Adrenal gland (tissue), 19 donors: ENCODE measurements at places on chromosomes 13 and 19. TPM values are rescaled to one million over a fixed set of nuclear protein-coding genes. Genes with fewer than 3 reads are reported as not detected.

- peak; percentile 70 for DNase-seq
Measured at GRCh38 chr19:4971424-4971793, 2.5 kb downstream of the KDM4B start.

- peak; percentile 63 for DNase-seq
Measured at GRCh38 chr19:18392417-18392816, 5.0 kb downstream of the LRRC25 start.

The CSNK1G2 gene
- total RNA-seq, result 61.4 TPM

DNA sequence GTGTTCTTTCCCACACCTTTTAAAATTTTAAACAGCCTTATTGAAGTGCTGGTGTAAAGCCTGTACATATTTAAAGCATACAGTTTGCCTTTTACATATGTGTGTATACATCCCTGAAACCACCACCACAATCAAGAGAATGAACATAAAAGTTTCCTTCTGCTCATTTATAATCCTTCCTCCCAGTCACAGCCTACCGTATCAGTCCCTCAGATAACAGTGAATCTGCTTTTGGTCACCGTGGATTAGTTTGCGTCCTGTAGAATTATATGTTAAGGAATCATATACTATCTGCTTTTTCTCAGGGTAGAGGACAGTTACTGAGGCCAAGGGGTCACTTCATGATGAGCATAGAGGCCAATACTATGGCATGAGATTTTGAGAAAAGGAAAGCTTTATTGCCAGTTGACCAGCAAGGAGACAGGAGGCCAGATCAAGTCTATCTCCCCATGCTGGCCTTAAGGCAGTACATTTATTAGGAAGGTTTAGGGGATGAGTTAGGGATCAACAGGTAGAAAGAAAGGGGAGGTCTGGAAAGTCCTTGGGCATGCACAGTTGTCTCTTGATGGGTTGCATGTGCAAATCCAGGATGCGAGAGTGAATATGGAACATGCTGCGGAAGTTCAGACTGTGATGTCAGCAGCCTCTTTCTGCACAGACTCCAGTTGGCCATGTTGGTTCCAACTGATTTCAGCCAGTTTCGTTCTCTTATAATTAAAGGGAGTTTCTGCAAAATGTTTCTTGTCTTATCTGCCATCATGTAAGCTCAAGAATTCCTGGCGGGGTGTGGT lies 36.3 kb upstream of the LSM14A start:
- DNase-seq, result no peak

The DAND5 gene
- total RNA-seq, result 0.35 TPM

- no peak for DNase-seq
Measured at GRCh38 chr13:109979228-109979627, 192.8 kb upstream of the IRS2 start.

The PSG1 gene
- total RNA-seq, result not detected

The RUBCNL gene
- 4.4 TPM for total RNA-seq

- no peak for DNase-seq
Measured at GRCh38 chr19:38144667-38145066, 79.4 kb downstream of the DPF1 start.

DNA sequence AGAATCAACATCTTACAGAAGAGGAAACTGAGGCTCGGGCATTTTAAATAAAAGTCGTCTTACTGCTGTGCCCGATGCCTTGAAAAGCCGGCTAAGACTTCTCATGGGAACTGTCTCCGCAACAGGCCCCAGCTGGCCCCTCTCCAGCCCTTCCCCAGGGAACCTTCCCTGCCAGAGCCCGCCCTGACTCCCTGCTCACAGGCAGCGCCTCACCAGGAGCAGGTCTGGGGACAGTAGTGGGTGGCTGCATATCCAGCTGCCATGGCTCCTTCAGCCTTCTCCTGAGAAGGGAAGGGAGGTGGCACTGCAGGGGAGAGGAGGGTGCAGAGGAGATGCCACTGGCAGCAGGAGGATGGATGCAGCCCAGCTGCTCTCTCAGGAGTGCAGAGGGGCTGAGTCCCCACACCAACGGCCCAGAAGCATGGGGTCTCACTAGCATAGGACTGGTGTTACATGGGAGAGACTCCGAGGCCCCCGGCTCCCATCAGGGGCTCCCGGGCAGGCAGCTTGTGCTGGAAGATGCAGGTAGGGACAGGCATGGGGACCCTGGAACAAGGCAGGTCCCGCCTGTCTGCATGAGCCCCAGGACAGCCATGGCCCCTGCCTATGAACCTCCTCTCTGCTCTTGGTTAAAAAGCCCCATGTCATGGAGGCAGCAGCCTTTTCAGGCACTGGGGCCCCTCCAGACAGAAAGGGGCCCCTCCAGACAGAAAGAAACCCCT lies 216.4 kb upstream of the SGCG start:
- no peak for DNase-seq

DNA sequence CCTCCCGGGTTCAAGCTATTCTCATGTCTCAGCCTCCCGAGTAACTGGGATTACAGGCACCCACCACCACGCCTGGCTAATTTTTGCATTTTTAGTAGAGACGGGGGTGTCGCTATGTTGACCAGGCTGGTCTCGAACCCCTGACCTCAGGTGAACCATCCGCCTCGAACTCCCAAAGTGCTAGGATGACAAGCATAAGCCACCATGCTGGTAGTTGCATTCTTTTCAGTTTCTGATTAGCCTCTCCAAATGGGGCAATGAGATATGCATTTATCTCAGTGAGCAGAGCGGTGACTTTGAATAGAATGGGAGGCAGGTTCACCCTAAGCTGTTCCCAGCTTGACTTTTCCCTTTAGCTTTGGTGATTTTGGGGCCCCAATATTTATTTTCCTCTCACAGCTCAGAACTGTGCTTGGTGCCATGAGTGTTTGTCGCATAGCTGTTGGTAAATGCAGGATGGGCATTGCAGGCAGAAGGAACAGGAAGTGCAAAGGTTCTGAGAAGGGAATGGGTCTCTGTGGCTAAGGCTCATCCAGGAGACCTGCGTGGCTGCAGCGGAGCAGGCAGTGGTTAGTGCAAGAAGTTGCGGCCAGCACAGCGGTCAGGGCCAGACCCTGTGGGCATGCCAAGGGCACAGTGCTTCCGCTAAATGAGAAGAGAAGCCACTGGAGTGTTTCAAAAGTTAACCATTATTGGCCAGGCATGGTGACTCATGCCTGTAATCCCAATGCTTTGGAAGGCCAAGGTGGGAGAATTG lies 20.7 kb downstream of the LYPD3 start:
- no peak for DNase-seq

DNA sequence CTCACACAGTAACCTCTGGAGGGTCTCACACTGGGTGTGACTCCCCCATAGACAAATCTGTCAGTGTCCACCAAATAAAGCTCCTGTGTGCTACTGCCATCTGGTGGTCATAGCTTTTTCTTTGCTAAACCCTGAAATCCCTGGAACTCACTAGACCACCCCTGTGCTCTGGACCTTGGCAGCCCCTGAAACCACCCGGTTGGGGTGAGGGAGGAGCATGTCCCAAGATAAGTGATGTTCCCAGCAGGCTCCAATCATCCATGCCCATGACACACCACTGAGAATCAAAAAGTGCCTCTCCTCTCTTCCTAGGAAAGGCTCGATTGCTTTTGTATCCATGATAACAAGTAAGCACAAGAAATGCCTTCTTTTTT lies 6.5 kb upstream of the HSD17B14 start:
- DNase-seq, result peak; percentile 64

The VSTM1 gene
- not detected for total RNA-seq

DNA sequence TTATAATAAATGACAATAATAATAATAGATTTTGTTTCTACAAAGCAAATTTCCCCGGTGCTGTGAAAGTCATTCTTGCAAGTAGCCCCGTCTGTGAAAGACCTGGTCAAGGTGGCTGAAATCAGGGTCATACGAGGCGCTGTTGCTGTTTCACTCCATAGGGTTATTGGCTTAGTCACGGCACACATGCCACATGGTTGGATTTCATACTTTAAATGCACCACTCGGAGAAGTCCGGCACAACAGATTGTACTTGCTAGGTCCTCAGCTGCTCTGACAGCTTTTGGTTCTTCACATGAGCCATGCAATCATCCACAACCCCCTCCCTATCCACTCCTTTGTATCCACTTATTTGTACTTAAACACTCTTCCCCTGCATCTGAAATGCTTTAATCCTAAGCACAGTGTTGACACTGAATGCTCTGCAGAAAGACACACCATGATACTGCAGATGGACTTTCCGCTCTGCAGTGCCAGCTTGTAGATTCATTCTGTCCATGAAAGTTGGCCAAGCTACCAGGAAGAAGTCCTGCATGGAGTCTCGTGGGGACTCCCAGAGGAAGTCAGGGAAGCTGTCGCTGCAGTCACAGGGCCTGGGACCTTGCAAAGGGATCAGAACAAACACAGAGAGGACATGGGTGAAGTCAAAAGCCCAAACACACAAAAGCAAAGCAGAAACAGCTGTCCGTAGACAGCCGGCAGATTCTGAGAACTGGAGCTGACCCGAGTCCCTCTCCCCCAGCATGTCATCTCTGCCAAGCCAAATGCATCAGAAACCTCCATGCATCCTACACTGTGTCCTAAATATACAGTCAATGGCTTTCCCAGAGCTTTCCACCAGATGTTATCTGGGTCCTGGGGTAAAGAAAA lies 124.6 kb downstream of the COL4A2 start:
- DNase-seq, result no peak

The GRIN2D gene
- total RNA-seq, result 0.96 TPM

The GRIK5 gene
- total RNA-seq, result 2.9 TPM

The ZNF304 gene
- 12.1 TPM for total RNA-seq

The ZNF534 gene
- 0.11 TPM for total RNA-seq

DNA sequence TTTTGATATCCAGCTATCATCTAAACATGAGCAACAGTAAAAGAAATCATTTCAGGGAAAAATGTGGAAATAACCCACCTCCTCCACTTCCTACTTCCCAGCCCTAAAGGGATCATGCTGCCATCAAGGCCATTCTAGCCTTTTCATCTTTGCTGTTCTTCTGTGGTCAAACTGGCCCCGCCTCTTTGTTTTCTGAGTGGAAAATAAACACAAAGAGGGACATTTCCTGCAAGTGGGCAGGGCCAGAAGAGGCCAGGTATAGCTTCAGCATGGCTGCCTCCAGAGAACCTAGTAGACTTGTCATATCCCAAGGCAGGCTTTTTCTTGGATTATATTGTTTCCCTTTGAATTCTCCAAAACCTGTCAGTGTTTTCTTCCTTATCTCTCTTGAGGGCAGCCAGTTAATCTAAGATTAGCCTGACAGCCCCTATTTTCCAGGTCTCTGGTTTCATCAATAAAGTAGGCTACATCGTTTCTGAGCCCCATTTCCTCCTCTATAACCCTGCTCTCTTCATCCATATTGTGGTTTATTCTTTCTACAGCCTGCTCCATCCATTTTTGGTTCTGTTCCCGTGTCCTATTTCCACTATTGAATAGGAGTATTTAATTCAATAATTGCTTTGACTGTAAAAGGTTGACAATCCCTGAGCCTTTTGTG lies 117.6 kb downstream of the GPC6 start:
- DNase-seq, result no peak

The KLK13 gene
- total RNA-seq, result not detected

- DNase-seq, result no peak
Measured at GRCh38 chr13:28865951-28866350, 45.8 kb downstream of the MTUS2 start.

The ZNF155 gene
- 11.1 TPM for total RNA-seq

DNA sequence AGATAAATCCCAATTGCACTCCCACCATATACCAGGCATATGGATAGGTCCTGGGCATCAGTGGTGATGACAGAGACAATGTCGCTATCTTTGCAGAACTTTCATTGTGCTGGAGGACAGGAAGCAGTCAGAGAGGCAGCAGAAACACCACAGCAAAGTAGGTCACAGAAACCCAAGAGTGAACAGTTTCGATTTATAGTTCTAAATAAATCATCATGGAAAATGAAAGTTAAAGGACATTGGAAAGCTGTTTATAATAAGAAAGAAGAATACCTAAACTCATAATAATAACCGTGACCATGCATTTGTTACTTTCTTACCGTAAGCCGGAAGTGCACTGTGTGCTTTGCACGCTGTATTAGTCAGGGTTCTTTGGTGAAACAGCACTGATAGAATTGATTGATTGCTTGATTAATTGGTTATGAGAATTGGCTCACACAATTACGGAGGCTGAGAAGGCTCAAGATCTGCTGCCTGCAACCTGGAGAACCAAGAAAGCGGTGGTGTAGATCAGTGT lies 38.9 kb downstream of the ALOX5AP start:
- DNase-seq, result no peak

- DNase-seq, result no peak
Measured at GRCh38 chr13:106318941-106319411, 216.5 kb downstream of the EFNB2 start.

DNA sequence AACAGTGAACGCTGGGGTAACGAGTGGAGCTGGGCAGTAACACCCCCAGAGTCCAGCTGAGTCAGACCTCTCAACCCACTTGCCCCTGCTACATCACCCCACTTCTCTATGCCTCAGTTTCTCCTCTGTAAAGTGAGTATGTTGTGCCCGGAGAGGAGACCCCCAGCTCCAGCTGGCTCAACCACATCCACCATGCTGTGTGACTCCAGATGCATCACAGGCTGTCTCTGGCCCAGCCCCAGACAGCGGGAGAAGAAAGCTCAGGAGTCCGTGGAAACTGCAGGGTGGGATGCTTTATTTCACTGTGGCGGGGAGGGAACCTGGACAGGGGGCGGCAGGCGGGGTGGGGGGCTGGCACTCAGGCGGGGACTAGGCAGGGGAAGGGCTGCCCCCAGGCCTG lies 9.6 kb upstream of the ELL start:
- no peak for DNase-seq

- no peak for DNase-seq
Measured at GRCh38 chr13:58376775-58377174, 745.2 kb downstream of the PCDH17 start.

The ITGBL1 gene
- total RNA-seq, result 7.9 TPM

DNA sequence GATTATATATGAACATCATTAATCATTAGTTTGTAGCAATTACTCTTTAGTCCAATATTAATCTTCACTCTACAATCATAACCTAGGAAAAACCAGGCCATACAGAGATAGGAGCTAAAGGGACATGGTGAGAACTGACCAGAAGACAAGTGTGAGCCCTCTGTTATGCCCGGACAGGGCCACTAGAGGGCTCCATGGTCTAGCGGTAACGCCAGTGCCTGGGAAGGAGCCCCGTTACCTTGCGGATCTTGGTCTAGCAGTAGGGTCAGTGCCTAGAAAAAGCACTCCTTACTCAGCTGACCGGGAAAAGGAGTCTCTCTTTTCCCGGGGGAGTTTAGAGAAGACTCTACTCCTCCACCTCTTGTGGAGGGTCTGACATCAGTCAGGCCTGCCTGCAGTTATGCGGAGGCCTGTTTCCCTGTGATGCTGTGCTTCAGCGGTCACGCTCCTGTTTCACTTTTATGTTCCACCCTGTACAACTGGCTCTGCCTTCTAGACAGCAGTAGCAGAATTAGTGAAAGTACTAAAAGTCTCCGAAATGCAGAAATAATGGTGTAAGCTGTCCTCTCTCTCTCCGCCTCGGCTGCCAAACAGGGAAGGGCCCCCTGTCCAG lies 13.8 kb downstream of the OR7D4 start:
- peak; percentile 59 for DNase-seq

The TNPO2 gene
- total RNA-seq, result 80.0 TPM

The NAPSA gene
- total RNA-seq, result 2.7 TPM

GRCh38 chr13:49302817-49303216 lies 55.1 kb downstream of the CDADC1 start:
- DNase-seq, result no peak

The SIGLEC12 gene
- total RNA-seq, result 0.30 TPM
